Bronchial epithelial cell (primary cell): ENCODE measurements at places on chromosomes 12 and 14.

DNA sequence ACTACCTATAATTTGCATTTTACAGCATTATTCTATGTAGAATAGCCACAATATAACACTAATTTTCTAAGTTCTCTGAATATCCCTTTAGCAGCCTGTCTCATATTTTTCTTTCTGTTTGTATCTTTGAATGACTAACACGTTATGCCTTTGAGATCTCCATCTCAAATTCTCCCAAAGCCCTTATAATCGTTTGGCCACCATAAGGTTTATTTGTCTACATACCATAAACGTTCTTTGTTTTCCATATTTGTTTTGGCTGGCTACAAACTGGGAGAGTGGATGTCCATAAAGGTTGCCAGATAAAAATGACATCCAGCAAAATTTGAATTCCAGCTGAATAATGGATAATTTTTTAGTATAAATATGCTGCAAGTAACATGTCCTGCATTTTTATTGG is 203.7 kb downstream of the STXBP6 start:
- DNase-seq = no peak

- DNase-seq = peak; percentile 54
Observed at GRCh38 chr12:58922849-58923248, 2.5 kb upstream of the LRIG3 start.

GRCh38 chr12:92614502-92614901 is 88.3 kb upstream of the PLEKHG7 start:
- DNase-seq = no peak

DNA sequence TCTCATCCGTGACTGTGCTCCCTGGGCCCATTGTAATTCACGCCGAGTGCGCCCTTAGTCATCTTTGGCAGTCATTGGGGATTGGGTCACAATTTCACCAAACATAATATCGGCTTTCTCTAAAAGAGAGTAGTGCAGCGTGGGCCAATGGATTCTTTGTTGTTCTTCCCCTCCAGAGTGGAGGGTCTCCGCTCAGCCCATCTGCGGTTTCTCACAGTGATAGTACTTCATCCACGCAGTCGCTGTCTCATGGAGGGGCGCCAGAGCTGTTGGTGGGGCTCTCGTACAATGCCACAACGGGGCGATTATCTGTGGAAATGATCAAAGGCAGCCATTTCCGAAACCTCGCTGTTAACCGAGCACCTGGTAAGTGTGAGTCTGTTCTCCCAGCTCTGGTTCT is 321.8 kb downstream of the SNAPC1 start:
- DNase-seq = no peak

GRCh38 chr14:64807551-64807950 is 72.2 kb downstream of the SPTB start:
- DNase-seq = no peak

GRCh38 chr12:53219292-53219955 is 12.4 kb upstream of the ITGB7 start:
- DNase-seq = no peak

DNA sequence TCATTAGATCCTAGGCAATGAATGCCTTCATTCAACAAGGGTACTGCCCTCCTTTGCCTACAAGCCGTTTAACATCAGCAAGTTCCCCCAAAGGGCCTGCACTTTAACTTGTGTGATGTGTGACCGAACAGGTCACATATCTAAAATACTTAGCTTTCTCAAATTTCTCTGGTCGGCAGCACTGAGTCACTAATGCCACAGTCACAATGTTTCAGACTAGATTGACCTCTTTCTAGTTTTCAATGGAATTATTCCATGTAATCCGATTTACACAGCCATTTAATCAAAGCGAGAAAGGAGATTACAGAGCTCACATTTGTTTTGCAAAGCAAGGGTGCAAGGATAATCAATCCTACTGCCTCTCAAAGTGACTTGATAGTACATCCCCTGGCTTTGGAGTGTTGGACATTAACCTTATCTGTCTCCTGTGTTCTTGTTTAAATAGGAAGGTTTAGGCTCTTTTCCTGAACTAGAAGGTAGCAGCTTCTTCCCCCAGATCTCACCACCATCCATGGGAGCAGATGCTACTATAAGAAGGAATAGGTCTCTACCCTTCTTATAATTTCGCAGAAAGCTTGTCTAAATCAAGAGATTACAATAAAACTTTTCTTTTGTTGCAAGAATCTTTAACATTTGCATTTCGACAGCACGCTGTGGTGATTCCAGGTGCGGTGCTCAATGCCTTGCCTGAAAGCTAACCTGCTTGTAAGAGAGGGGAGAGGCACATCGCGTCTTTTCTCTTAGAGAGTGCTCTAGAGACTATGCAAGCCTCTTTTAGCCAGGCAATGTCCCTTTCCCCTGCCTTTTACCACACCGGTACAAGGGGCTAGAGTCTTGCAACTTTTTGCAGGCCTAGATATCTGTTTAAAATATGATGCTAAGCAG is 1.8 kb downstream of the KITLG start:
- DNase-seq = peak; percentile 36

DNA sequence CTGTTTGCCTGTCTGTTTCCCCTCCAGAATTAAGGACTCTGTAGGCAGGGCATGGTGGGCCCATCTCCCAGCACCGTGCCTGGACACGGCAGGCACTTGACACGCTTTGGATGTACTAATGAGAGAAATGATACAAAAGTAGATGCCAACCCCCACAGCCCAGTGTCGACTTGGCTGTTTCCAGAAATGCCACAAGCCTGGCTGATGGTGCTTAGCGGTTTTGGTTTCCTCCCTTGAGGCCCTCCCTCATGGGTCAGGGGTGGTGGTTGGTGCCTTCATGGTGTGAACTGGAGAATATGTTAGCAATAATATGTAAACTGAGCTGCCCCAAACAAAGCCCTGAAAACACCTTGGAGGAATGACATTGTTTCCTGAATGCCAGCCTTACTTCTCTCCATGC is 55.5 kb upstream of the ESRRB start:
- DNase-seq = no peak

GRCh38 chr12:9751204-9752144 is 9.2 kb downstream of the CD69 start:
- peak; percentile 20 for DNase-seq

DNA sequence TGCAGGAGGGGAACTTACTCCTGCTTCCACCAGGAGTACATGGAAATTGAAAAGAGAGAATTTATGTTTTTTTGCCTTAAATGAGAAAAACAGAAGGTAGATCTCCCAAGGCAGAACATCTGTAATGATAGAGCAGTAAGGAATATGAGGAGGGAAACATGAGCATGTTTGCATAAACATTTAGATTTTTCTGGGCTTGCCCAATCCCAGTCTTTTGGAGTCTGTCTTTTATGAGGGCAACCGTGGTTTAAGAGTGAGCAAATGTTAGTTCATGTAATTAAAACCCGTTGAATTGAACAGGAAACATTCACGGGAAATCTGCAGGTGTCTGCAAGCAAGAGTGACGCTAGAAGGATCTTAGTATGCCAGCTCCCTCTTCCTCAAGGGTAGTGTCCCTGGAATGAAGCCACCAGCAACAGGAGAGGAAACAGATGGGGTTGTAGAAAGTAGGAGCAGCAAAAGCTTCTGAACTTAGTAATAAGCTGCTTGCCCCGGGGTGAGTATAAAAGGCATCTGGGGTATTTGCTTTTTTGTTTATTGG is 79.3 kb downstream of the ARF6 start:
- peak; percentile 84 for DNase-seq

- DNase-seq = no peak
Observed at GRCh38 chr14:63296060-63296563, 22.6 kb downstream of the GPHB5 start.

GRCh38 chr12:46921048-46921763 is 95.4 kb upstream of the SLC38A4 start:
- peak; percentile 91 for DNase-seq

GRCh38 chr12:65307169-65307501 is 28.7 kb downstream of the MSRB3 start:
- DNase-seq = peak; percentile 60

DNA sequence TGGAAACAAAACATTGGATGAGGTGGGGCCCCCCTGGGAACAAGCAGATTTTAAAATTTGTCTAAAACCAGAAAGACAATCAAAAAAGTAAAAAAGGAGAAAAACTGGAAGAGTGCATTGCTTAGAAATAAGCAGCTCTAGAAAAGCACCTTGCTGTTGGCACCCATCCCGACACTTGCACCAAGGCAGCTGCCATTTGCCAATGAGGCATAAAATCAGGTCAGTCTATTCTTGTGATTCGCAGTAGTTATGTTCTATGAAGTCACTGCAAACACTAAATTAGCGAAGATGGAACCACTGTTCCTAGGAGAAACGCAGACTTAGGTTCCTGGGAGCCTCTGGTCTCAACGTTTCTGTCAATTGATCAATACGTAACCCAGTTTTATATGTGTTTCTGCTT is 16.2 kb downstream of the VPS33A start:
- DNase-seq = no peak

DNA sequence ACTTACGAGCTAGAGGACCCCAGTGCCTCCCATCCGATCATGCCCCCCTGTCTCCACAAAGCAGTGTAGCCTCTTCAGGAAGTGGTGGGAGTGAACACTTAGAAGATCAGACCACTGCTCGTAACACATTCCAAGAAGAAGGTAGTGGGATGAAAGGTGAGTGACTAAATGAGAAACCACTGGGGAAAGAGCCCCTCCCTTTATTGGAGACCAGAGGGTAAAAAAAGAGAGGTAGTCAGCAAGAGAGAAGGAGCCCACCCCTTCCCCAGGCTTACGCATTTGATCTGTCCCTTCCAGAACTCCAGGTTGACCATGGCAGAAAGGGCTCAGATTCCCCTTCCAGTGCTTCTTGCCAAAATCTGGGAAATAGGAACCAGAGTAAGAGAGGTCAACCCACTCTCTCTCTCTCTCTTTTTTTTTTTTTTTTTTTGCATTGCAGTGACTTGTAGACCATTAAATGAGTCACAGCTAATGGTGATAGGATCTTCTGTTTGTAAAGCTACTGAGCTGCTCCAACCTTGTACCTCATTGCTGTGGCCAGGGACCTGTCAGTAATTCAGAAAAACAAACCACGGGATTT is 165.4 kb downstream of the GCH1 start:
- peak; percentile 67 for DNase-seq

DNA sequence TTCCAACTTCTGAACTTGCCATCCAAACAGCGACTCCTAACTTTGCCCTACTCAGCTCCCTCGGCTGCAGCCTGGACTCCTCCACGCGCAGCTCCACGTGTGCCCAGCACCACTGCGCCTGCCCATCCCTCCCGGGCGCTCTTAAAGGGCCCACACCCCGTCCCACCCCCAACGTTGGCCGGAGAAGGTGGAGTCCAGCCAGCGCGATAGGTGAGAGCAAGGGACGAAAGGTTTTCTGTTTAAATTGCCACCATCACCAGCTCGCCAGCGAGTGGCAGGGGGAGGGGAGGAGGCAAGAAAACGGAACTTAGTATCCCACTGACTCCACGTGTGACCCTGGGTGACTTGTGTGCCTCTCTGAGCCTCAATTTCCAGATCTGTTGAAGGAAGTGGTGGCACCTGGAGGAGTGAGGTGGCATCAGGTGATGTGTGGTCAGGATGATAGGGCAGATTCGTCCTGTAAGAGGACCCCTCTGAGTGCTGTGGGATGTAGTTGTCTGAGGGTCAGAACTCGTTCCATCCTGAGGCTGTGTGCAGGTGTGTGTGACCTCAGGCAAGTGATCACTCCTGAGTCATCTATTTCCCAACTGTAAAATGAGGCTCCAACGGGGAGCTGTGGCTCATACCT is 59.7 kb downstream of the TRPV4 start:
- peak; percentile 82 for DNase-seq

- peak; percentile 68 for DNase-seq
Observed at GRCh38 chr14:22184157-22184829, 404.7 kb downstream of the DAD1 start.

DNA sequence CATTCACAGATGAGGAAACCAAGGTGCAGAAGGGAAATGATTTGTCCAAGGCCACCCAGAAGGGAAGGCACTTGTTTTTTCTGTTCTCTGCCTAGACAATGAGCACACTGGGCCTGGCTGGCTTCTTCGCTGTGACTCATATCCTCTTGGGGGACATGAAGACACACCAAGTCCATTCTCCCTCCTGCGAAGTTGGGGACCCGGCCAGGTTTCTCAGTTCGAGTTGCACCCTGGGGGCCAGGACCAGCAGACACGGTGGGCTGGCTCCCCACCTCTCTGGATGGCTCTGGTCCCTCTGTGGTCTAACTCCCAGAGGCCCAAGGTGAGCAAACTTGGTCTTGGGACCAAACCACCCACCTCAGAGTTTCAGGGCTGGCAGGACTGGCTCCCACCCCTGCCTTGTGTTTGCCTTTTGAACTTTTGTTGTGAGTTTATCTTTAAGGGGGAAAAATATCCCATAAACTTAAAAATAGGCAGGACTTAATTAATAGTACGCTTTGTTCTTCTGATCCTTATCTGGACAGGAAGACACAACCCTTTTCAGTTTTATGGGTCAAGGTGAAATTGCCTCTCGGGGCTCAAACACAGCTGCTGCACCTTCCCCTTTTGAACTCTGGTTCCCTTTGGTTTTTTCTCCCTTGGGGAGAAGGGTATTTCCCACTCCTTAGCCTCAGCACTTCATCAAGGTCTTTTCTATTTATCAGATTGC is 9.0 kb upstream of the MLEC start:
- peak; percentile 17 for DNase-seq

GRCh38 chr12:132453361-132454192 is 36.4 kb upstream of the FBRSL1 start:
- no peak for DNase-seq

- peak; percentile 82 for DNase-seq
Observed at GRCh38 chr14:102605029-102605428, 12.6 kb downstream of the RCOR1 start.

- no peak for DNase-seq
Observed at GRCh38 chr14:63833728-63834127, 19.1 kb upstream of the SYNE2 start.
